ENCODE measurements at places on chromosomes 2 and 18.

DNA sequence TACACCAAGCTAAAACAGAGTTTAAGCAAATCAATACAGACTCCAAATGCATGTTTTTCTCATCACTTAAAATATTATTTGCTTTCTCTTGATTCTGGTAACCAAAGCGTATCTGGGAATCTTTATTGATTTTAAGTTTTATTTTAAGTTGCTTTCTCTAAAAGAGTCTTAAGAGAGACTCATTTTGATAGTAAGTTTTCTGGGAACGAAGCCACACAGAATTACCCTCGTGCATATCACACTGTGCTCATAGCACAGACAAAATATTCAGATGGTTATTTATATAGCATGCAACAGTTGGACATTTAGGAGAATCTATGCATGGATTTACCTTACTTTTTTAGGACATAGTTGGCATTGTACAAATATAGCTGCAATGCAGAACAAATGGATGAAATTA lies 597.5 kb upstream of the NRXN1 start:
- no peak for DNase-seq

- DNase-seq, result no peak
These were observed 41.7 kb downstream of the KIAA2012 start for GRCh38 chr2:202114795-202115194.

DNA sequence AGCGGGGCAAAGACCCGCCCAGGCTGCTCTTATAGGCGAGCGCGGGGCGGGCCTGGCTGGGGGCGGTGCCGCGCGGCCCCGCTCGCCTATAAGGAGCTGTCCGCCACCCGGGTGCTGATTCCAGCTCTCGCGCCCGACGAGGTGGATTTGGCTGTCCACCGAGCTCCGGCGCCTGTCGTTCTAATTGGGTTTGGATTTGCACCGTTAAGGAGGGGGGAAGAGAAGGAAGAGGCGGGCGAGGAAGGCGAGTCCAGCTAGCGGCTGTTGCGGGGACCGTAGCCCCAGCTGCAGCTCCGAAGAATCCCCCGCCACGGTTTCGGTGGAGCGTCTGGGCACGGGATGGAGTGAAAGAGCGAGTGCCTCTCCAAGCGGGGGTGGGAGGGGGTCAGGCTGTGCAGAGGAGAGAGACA lies at the start of gene CNTNAP5:
Gene CNTNAP5 (plus strand): TSS at position 117 of the 410 bp plus-strand sequence. CDS start 364 bp downstream, outside the sequence.
- DNase-seq, result no peak

- DNase-seq, result no peak
These were observed 3.0 kb downstream of the SH2D6 start for GRCh38 chr2:85421260-85422071.

GRCh38 chr2:219650426-219651248 lies 23.2 kb downstream of the SLC4A3 start:
- no peak for DNase-seq

DNA sequence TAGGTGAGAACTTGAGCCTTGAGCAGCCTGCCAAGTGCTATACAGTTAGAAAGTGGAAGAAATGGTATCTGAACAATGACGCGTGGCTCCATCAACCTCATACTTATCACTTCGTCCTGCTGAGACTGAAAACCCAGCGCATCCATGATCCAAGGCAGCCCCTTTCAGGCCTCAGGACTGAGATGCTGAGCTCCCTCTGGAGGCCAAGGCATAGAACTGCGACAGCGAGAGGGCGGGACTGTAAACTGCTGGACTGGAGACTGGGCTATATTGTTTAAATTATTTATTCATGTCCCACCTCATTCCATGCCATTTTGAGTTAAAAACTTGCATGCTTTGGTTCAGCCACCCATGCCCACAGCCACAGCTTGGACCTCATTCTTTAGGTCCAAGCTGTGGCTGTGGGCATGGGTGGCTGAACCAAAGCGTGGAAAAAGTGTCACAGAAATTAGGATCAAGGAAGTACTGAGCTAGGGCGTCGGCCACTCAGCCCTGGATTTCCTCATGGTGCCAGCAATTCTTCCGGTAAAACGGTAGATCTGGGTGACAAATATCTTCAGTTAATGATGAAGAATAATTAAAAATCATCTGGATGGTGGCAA lies 195.5 kb downstream of the L3MBTL4 start:
- DNase-seq, result peak; percentile 3

DNA sequence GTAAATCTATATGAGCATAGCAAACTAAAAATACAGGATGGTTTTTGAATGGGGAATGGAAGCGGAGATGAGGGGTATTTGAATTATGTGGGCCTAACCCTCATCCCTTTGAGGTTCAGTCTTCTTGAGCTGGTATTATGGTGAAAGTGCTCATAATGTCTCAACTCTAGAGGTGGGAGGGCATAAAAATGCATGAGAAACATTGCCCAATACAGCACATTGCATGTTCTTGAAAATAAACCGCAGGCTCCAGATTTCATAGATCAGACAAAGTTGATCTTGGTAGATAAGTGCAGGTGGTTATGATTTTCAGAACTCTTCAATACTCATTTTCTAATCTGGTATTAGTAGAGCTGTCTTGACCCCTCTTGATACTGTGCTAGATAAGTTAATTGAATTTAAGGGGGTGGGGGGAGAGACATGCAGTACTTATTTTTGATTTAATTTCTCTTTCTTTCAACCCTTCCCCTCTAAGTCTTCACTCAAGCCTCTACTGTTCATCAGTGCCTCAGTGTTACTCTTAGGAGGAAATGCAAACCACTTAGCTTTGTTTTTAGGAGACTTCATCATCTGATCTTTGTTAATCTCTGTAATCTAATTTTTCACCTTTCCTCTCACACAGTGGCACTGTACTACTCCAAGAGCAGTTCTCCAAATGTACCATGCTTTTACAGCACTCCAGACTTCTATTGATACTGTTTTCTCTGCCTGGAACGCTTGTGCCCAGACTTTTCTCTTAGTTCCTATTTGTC lies 22.2 kb downstream of the XRCC5 start:
- DNase-seq, result no peak

GRCh38 chr2:186903216-186903615 lies 54.2 kb upstream of the ZSWIM2 start:
- DNase-seq, result no peak

DNA sequence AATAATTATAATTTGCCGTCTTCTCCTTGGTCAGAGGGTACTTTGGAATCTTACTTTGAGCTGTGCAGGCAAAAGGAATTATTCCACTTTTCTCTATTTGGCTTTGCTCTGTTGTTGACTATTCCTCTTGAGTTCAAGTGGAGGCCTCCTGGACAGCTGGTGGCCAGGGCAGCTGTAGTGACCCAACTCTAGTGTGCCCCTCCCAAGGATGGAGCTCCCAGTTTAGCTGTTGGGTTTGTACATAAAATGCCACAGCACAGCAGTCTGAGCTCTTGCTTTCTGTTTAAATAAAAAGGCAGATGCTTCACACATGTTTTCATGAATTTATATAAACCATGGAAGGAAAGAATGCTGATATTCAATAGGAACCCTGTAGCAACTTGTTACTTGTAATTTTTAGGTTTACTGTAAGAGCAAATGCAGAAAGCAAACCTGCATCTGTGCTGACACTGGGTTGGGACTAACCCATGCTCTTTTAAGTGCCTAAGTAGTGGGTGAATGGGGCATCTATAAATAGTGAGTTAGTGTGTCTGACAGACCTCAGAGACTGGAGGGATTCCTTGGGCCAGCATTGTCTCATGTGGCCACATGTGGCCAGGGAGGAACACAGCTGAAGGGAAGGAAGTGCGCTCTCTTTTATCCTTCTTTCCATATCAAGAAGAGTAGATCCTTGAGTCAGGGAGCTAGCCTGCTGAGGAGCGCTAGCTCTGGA lies 121.8 kb downstream of the FHOD3 start:
- no peak for DNase-seq

DNA sequence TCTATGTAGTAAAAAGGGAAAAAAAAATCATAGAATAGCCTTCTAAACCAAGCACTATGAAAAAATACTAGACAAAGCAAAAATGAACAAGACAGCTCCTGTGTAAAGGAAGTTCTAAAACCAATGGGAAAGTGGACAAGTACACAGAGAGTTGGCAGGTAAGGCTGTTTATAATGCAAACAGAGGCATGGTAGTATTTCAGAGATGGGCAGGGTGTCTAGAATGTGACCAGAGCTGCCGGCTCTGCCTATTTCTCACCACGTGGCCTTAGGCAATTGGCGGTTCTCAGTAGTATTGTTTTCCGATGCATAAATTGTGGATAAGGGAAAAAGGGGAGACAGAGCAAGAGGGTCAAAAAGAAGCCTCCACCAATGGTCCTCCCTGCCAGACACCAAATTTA lies 173.6 kb downstream of the ANKRD30B start:
- no peak for DNase-seq

DNA sequence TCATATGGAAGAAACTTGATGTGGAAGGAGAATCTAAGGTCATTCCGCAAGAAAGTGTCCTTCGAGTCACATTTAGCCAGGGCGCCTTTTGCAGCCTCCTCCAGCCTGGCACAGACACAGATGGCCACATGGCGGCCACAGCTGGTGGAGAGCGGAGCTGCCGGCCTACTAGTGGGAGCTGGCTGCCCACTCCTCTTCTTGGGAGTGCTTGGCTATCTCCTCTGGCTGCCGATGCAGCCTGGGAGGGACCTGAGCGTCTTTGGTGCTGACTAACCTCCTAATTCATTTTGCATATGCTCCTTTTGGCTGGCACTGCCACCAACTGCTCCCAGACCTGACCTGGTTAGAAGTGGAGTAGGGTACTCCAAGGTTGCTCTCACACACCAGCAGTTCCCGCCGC lies 199.3 kb upstream of the MYT1L start:
- DNase-seq, result no peak

GRCh38 chr2:127084611-127085316 lies 22.2 kb downstream of the BIN1 start:
- DNase-seq, result no peak

DNA sequence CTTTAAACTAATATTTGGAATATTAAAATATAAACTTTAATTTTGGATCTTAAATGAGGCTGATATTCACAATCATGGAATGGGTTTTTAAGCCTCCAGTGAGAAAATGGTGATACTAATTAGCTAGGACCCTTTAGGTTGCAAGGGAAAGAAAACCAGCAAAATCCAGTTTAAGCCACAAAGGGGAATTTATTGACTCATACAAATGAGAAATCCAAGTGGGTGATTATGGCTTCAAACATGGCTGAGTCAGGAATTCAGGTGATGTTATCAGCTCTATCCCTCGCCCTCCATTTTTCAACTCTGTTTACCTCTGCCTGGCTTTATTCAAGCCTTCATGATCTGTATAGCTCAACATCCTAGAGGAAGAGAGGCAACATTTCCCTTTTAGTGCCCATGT lies 75.3 kb upstream of the DLX2 start:
- DNase-seq, result no peak

DNA sequence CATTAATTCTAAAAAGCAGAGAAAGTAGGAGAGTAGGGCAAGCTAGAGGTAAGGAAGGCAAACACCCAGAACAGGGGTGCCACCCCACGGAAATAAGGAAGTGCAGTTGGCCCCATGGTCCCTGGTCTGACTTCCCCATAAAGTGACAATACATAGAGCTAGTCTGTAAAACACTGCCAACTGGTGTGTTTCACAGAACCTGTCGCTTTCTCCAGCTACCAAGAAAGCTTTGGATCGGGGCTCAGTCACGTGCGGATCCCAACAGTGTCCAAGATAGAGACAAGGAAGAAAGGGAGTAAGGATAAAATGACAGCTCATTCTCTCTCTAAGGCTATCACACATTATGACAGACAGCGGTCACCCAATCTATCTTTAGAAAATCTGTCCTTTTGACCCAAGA lies 36.4 kb downstream of the TBC1D8 start:
- no peak for DNase-seq

DNA sequence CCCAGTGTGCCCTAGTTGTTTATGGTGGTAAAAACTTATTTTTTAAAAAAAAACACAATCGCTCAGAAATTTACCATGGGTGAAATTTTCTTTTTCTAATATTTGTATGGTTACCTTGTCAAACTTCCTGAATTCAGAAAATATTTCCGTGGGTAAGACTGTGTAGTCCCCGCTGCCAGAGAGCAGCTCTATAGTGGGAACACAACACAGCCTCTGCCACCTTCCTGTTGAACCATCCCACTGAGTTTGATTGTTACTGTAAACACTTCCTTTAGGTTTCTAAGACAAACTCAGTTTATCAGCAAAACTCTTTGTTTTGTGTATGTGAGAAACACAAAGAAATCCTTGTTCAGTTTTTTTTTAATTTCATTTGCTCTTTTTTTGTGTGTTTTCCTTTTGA lies 17.9 kb downstream of the DNAH6 start:
- DNase-seq, result no peak

DNA sequence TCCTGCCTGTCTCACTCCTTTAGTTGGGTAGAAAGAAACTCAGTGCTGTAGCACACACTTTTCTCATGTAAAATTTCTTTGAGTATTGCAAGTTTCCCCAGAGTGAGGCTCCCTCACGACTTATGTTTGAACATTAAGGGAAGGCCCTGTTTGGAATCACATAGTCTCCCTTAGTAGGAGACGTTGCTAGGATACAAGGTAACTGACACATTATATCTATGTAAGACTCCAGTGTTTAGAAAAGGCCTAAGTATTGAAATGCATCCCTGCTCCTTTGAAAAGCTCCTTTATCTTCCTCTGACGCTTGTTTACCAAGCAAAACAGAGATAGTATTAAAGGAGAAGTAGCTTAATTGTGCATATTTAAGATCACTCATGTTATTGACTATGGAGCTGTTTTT lies 248.2 kb downstream of the PHLPP1 start:
- DNase-seq, result no peak

- DNase-seq, result no peak
These were observed 200.4 kb downstream of the CTNNA2 start for GRCh38 chr2:79713131-79713785.

- DNase-seq, result no peak
These were observed 427.6 kb downstream of the SUCLG1 start for GRCh38 chr2:84031312-84032050.

GRCh38 chr2:219430633-219431615 lies 3.7 kb upstream of the SPEG start:
- DNase-seq, result no peak

- no peak for DNase-seq
These were observed 133.3 kb upstream of the HS6ST1 start for GRCh38 chr2:128452024-128452411.

- DNase-seq, result no peak
These were observed 33.6 kb downstream of the DGKD start for GRCh38 chr2:233387667-233388528.

DNA sequence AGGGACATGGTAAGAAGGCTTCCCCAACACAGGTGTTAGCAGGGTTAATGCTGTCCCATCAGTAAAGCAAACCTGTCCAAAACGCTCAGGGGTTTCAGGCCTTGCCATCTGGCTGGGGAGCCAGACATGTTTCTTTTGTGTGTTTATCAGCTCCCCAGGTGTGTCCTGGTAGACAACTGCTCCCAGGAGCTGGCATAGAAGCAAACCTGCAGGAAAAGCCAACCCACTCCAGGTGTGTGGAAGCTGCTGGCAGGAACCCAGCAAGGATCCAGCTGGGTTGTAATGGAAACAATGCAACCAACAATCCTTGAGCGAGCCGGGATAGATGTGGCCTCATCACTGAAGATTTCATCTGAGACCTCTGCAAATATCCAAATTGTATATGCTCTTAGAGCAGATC lies 123.1 kb downstream of the RAB3GAP1 start:
- DNase-seq, result no peak

DNA sequence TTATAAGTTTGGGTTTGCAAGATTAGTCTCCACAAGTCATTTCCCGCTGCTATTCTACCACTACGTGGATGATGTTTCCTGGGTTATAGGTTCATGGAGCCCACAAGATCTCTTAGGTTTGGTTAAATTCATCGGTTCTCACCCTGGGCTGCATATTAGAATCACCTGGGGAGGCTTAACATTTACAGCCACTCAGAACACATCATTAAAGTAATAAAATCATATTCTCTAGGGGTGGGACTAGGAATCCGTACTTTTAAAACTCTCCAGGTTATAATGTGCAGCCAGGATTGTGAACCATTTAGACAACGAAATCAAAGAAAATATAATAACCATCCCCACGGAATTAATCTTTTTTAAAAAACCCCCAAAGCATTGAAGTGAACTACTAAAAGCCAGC lies 167.7 kb downstream of the ACTR3 start:
- DNase-seq, result no peak

All from hematopoietic multipotent progenitor cell treated with erythropoietin and hydrocortisone succinate and interleukin-3 and kit ligand, for 15 days (in vitro differentiated cells).